ENCODE measurements at places on chromosomes 7 and 10.

- DNase-seq, result no peak
These were observed 1.4 kb upstream of the TWIST1 start for GRCh38 chr7:19118636-19119371.

- DNase-seq, result no peak
These were observed 47.4 kb upstream of the PRKAR1B start for GRCh38 chr7:774161-775109.

GRCh38 chr10:51747216-51747615 lies 47.8 kb upstream of the CSTF2T start:
- DNase-seq, result no peak

DNA sequence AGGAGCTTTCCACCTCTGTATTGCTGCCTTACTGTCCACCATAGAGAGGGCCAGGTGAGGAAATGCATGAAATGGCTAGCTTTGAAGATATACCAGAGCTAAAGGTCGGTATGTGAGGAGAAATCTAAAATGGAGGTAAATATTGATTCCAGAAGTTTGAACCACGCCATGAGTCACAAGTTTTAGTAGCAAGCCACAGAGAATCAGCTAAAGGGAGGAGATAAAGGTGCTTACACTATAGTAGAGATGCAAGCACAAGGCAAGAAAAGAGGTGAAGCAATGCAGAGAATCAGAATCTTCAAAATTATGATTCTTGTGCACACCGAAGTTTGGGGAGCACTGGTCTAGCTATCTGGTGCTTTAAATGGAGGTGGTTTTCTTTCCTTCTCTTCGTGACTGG lies 3.0 kb upstream of the GSAP start:
- no peak for DNase-seq
